Activated naive CD8-positive, alpha-beta T cell treated with anti-CD3 and anti-CD28 coated beads, Interleukin-2, amount 10 ng/mL, durations not matched to agents 7 days and 5 days (primary cell): ENCODE measurements at places on chromosomes 2 and 18. TPM values are rescaled to one million over a fixed set of nuclear protein-coding genes. Genes with fewer than 3 reads are reported as not detected.

IFIH1 gene
- 45.9 TPM for total RNA-seq

KCNJ13 gene
- not detected for total RNA-seq

SLC4A5 gene
- total RNA-seq = 3.6 TPM

G6PC2 gene
- not detected for total RNA-seq

POMC gene
- 6.4 TPM for total RNA-seq

IER3IP1 gene
- 10.8 TPM for total RNA-seq

GAREM2 gene
- total RNA-seq = 4.1 TPM

PAIP2B gene
- 4.2 TPM for total RNA-seq

CHN1 gene
- 3.5 TPM for total RNA-seq

TNFRSF11A gene
- 8.0 TPM for total RNA-seq

GTF3C2 gene
- total RNA-seq = 66.4 TPM

KHK gene
- total RNA-seq = 13.1 TPM

LAMA1 gene
- total RNA-seq = not detected

EFR3B gene
- total RNA-seq = 0.08 TPM

ZBTB7C gene
- total RNA-seq = not detected

DNA sequence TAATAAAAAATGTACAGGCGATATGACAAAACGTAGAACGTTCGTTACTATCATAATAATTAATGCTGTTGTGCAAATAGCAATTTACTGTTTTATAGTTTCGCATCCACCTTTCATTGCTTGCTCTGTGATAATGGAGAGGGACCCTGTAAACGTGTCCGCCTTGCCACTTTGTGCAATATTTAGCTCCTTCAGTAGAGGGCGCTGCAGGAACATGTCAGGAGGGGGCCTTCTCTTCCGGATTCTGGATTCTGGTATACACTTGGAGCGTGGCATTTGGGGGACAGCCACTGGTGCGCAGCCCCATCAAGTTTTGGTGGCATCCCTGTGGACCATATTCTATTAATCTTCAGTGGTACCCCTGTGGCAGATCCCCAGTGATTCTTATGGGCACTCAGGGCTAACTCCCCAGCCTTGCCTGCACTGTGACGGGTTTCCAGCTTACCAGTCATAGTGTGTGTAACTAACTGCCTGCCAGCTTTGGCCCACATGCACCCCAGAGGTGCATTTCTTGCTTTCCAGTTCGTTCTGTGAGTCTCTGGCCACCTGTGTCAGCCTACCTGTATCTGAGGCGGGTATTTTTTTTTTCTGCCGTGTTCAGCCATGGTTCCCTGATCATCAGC lies 140.3 kb downstream of the CYRIA start:
- no peak for DNase-seq

- no peak for DNase-seq
Observed at GRCh38 chr2:72347081-72347480, 199.4 kb upstream of the CYP26B1 start.

GRCh38 chr18:54910161-54910919 lies 48.9 kb downstream of the CCDC68 start:
- no peak for DNase-seq

DNA sequence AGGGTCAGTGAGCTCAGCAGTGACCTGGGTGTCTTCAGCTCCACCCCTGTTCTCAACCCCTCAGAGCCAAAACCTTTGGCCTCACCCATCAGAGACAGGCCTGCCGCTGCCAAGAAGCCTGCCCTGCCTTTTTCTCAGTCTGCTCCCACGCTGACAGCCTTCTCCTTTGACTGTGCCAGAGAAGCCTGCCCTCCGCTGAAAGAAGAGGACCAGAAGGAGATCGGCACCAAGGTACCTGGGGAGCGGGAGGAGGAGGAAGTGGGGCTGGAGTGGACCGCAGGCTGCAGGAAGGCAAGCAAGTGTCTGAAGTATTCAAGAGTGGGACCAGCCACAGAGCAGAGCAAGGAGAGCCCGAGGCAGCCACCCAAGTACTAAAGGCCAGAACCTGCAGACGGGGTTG lies 33.2 kb downstream of the TOGARAM2 start:
- peak; percentile 73 for DNase-seq

GRCh38 chr2:127050803-127051115 lies 56.2 kb downstream of the BIN1 start:
- DNase-seq = peak; percentile 27

DNA sequence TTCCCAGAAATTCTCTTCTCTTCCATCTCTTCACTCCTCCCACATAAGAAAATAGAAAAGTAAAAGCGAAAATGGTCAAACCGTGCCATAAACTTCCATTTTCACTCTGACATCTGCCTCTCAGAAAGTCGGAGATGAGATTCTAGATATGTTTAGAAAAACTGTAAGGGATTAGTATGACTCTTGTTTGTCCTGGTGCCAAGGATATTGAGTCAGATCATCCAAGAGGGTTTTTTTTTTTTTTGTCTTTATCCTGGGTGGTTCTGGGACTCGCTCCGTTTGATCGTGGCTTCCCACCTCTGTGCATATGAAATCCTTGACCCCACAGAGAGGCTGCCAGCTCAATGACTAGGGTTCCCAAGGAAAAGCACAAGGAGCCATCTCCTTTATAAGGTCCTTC lies 17.3 kb downstream of the EN1 start:
- no peak for DNase-seq

DNA sequence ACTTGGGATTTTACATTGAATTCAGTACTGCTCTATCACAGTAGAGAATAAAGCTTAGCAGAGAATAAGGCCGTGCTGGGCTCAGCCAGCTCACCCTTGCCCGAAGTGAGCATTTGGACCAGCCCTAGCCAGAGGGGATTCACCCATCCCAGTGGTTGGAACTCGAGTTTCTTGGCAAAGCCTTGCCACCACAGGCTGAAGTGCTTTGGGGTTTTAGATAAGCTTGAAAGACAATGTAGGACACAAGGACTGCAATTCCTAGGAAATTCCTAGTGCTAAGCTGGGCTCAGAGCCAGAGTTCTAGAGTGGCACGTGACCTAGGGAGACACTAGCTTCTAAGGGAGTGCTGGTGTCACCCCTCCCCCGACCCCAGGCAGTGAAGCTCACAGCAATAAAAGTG lies 28.0 kb downstream of the SERPINB11 start:
- DNase-seq = no peak

- no peak for DNase-seq
Observed at GRCh38 chr2:178380763-178381162, 70.2 kb downstream of the PRKRA start.

DNA sequence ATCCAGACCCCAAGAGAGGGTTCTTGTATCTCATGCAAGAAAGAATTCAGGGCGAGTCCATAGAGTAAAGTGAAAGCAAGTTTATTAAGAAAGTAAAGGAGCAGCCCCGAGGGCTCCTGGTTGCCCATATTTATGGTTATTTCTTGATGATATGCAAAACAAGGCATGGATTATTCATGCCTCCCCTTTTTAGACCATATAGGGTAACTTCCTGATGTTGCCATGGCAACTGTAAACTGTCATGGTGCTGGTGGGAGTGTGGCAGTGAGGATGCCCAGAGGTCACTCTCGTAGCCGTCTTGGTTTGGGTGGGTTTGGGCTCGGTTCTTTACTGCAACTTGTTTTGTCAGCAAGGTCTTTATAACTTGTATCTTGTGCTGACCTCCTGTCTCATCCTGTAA lies 750.2 kb upstream of the FANCL start:
- no peak for DNase-seq

DNA sequence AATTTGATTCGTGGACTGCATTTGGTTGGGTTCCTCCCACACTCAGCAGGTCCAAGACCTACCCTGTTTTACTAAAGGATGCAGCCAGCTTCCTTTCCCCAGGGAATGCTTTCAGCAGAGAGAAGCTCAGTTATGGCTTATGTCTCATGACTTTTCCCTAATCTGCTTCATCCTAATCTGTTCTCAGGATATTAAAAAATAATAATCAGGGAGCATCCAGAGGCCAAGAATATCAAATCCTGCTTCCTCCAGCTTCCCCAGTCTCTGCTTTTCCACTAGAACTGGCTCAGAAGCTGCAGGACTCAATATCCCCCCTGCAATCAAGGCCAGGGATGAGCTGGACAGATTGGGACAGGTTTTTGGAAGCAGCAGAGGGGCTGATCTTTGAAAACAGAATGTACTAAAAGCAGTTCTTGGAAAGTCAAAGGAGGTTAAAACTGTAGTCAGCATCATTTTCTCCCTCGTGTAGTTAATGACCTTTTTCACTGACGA lies 326.9 kb upstream of the TNP1 start:
- no peak for DNase-seq

- no peak for DNase-seq
Observed at GRCh38 chr2:45026924-45027450, 17.7 kb upstream of the SIX2 start.

GRCh38 chr2:222468346-222468745 lies 44.0 kb downstream of the SGPP2 start:
- DNase-seq = no peak

GRCh38 chr2:150679456-150680120 lies 192.1 kb upstream of the RND3 start:
- DNase-seq = no peak

- no peak for DNase-seq
Observed at GRCh38 chr18:13471971-13472628, 253.5 kb downstream of the LDLRAD4 start.

DNA sequence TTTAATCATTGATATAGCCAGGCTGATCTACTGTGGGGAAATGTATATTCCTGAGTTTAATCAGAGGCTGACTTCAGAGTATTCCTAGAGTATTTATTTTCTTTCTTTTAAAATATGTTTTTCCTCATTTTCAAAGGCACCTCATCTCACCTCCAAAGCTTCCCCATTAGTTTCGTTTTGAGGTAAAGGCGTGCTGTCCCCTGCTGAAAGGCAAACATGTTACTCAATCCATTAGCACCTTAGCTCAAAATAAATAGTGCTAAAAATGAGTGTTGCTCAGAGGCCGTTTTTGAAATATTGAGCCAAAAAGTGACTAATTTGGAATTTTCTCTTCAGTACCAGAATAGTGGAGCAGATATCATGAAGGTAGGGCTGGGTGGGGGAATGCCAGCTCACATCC lies 386.2 kb downstream of the SOX11 start:
- DNase-seq = no peak

- DNase-seq = no peak
Observed at GRCh38 chr2:127355407-127356008, 32.3 kb downstream of the MAP3K2 start.

- no peak for DNase-seq
Observed at GRCh38 chr2:98191883-98192282, 104.9 kb downstream of the VWA3B start.

GRCh38 chr2:176149939-176150583 lies 1.3 kb upstream of the HOXD4 start:
- no peak for DNase-seq

DNA sequence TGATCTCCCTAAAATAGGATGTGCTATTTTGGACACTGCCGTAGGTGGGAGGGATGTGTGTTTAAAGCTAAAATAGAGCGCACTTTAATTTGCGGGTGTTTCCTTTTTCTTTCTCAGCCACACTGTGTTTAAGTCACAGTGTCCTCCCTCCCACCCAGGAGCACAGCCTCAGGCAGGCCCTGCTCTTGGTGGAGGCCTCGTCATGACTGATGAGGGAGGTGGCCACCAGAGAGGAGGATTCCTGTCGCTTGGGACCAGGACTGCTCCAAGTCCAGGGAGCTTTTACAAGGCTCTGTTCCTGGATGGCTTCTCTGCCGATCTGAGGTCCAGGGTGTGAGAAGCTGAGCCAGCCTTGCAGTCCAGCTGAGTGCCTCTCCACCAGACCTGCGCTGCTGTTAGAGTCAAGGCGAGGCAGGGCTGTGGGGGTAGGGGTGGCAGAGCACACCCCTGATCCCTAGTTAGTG lies 33.5 kb downstream of the INPP4A start:
- peak; percentile 22 for DNase-seq

- no peak for DNase-seq
Observed at GRCh38 chr2:183214680-183215079, 90.4 kb downstream of the NUP35 start.

GRCh38 chr2:219207884-219208740 lies 1.5 kb downstream of the ZFAND2B start:
- DNase-seq = no peak

DNA sequence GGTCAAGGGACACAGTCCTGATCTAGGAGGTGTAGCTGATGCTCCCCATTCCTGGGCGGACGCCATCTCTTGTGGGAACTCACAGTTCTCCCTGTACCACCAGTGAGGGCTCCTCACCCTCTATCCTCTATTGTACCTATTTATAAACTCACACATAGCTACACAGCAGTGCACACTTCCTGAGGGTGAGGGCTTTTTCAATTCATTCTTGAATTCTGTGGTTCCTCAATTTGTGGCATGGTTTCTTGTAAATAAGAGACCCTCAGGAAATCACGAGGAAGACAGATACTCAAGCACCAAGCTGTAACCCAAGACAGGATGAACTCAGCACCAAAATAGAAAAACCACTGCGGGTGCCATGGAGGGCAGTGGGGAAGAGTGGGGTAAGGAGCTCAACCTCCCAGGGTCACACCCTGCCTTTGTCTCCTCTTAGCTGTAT lies 245.9 kb upstream of the PXDN start:
- DNase-seq = no peak

- DNase-seq = no peak
Observed at GRCh38 chr2:239465017-239466001, 64.5 kb upstream of the HDAC4 start.

DNA sequence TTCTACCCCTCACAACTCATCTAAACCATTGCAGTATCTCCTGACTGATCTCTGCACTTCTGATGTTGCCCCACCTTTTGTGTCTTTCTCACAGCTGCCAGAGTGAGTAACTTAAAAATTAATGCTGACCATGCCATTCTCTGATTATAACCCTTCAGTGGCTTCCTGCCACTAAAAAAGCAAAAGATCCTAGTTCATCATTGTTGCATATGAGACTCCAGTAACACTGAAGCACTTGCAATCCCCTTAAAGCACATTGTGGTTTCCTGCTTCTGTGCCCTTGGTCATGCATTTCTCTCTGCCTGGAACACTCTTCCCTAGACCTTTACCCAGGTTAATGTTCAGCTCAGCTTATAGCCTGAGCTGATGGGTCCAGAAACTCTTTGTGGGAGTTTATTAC lies 95.1 kb upstream of the WDSUB1 start:
- DNase-seq = no peak

DNA sequence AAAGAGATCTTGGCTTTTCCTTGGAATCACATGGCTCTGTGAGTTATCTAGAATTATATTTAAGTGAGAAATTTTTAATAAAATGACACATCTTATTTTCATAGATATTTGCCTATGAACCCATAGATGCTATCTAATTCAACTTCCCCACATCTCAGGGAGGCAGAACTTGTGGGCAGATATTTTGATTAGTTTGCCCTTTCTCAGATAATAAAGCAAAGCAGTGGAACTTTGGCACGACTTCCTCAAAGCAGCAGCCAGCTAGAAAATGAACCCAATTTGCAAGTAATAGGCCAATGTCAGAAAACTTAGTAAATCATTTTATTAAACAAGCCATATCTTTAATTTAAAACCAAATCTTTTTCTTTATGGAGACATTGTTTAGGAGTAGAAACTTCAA lies 32.7 kb downstream of the RAB27B start:
- DNase-seq = no peak

DNA sequence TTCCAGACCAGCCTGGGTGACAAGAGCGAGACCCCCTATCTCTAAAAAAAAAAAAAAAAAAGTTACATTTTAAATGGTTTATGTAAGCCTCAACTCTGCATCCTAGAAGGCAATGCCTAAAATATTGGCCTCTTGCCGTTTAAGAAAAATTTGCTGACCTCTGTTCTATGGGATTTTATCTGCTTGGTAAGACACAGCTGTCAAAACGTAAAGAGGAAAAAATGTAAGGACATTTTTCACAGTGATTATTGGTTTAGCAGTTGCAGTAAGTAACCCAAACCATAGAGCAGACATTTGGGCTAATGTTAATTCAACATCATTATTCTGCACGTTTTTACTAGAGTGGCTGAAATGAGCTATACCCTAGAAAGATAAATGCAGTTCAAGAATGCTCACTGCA lies 14.4 kb upstream of the E2F6 start:
- DNase-seq = no peak
